ENCODE measurements at places on chromosomes 5 and 9. TPM values are rescaled to one million over a fixed set of nuclear protein-coding genes. Genes with fewer than 3 reads are reported as not detected.
A peak's percentile ranks its signal among the peaks of the same experiment; 100 is the strongest.

GRCh38 chr9:106829666-106830408 is 33.1 kb upstream of the ZNF462 start:
- DNase-seq = no peak

DNA sequence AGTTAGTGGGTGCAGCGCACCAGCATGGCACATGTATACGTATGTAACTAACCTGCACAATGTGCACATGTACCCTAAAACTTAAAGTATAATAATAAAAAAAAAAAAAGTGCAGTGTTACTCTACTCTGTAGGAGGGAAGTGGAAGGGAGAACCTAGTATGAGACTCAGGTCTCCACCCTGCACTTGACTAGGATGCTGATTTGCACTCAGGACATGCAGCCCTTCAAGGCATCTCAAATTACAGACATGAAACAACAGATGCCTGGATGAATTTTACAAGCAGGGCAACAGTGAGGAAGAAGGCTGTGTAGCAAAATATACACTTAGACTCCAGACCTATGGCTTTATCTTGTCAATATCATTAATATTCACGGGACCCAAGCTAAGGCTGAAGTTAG is 16.5 kb downstream of the TRIM32 start:
- DNase-seq = no peak

GRCh38 chr5:133353741-133354140 is 258.6 kb downstream of the FSTL4 start:
- DNase-seq = no peak

DNA sequence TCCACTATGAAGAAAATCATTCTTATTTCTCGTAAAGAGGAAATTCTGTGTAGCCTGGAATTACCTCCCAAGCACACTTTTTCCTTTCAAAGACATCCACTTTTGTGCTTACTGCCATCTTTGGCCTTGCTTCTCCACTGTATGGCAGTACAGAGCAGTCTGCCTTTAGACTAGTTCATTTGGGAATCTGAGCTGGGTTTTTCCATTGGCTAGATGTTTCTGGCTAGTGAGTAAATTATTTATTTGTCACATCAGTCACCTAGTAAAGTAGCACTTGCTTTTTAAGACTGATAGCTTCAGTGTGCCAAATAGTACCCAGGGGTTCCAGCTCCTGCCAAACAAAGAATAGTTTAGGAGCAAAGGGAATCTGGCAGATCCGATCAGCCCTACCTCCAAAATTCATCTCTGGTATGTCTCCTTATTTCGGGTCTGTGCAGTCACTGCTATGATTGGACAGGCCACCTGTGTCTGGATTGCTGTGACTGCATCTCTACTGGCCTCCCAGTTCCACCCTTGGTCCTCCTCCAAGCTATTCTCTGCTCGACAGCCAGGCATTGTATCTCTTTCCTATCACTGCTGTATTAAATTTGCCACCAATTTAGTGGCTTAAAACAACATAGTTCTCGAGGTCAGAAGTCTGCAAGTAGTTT is 97.6 kb downstream of the NUDT12 start:
- DNase-seq = no peak

GRCh38 chr9:133426011-133426410 is 3.8 kb downstream of the ADAMTS13 start:
- no peak for DNase-seq

DNA sequence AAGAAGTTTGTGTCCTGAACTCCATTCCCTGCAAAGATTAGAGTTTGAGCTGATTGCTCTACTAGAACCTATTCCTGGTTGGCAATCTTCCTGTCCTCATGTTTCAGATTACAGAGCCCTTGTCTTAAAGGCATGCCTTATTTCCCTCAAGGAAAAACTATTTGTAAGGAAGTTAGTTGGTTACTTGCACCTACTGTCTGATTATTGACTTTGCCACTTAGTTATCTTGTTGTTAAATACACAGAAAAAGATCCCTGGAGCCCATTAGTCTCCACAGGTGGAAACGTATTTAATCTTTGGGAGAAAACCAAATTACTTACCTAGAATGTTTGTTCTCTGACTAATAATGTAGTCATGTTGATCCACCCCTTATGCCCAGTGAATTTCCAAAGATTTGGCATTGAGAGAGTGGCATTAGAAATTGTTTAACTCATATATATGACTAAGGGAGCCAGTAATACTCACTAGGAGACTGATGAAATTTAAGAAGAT is 132.3 kb upstream of the ELL2 start:
- DNase-seq = no peak

DNA sequence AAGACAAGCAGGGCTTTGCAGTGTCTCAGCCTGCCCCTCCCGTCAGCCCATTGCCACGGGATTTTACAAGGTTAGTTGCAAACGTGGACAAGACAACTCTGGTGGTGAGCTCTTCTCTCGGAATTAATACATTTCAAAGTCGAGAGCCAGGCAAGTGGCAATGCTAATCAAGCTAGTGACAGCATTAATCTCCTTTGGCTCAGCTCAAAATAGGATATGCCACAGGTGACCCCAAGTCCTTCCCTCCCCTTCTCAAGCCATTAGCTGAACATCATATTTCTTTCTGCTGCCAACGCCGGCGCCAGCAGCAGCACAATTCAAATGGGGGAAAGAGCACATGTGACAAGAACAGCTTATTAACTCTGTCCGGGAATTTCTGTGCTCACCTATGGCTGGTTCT is 190.1 kb downstream of the ATPSCKMT start:
- no peak for DNase-seq

DNA sequence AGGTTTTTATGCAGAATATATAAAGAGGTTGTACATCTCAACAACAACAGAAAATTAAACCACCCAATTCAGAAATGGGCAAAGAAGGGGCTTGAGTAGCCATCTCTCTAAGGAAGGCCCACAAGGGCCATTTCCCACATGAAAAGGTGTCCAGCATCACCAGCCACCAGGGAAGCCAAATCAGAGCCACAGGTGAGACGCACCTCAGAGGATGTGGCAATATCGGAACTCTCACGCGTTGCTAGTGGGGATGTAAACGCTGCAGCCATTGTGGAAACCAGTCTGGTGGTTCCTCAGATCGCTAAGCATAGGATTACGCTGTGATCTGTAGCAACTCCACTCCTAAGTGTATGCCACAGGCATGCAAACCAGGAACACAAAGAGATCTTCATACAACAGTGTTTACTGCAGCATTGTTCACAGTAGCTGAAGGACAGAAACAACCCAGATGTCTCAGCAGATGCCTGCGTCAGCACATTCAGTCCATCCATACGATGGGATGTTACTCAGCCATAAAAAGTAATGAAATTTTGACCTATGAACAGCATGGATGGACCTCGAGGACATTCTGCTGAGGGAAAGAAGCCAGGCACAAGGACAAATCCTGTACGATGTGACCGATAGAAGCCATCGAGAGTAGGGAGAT is 84.3 kb upstream of the CACNA1B start:
- no peak for DNase-seq

DNA sequence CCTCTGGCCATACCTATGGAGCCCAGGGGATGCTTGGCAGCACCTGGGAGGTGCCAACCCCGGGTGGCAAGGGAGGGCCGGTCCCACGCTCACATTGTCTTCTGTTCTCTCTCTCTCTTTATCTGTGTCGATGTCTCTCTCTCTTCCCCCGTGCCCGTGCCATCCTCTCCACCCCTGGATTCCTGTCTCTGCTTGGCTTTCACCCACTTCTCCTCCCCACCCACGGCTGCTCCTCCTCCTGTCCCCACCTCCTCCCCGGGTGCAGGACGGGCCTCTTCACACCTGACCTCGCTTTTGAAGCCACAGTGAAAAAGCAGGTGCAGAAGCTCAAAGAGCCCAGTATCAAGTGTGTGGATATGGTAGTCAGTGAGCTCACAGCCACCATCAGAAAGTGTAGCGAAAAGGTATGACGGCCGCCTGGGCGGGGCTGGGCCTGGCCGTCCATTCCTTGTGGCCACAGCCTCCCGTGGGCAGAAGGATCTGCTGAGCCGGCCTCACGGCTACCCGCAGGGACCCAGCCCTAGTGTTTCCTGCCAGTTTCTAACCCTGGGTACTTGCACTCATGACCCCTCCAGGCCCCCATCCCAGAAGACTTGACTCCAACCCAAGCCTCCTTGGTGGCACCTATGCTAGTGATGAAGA is 22.7 kb downstream of the DNM1 start:
- DNase-seq = no peak

DNA sequence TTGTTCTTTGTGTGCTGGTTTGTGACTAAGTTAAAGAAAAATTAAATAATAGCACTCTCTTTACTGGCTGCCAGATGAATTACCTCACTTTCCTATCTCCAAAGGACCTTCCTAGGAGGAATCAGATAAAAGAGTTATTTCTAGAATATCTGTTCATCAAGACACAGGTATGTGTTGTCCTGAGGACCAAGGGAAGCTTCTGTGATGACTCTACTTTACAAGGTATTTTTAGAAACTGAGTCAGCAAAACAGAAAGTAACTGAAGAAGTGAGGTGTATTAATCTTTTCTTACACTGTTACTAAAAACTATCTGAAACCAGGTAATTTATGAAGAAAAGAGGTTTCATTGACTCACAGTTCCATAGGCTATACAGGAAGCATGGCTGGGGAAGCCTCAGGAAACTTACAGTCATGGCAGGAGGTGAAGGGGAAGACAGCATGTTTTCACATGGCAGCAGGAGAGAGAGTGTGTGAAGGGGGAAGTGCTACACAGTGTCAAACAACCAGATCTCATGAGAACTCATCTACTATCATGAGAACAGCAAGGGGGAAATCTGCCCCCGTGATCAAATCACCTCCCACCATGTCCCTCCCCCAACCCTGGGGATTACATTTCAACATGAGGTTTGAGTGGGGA is 189.2 kb upstream of the DMAC1 start:
- DNase-seq = no peak

GRCh38 chr9:110240198-110240597 is 16.1 kb downstream of the TXN start:
- DNase-seq = no peak

- DNase-seq = peak; percentile 32
These were observed 29.9 kb upstream of the C7 start for GRCh38 chr5:40879163-40879942.

DNA sequence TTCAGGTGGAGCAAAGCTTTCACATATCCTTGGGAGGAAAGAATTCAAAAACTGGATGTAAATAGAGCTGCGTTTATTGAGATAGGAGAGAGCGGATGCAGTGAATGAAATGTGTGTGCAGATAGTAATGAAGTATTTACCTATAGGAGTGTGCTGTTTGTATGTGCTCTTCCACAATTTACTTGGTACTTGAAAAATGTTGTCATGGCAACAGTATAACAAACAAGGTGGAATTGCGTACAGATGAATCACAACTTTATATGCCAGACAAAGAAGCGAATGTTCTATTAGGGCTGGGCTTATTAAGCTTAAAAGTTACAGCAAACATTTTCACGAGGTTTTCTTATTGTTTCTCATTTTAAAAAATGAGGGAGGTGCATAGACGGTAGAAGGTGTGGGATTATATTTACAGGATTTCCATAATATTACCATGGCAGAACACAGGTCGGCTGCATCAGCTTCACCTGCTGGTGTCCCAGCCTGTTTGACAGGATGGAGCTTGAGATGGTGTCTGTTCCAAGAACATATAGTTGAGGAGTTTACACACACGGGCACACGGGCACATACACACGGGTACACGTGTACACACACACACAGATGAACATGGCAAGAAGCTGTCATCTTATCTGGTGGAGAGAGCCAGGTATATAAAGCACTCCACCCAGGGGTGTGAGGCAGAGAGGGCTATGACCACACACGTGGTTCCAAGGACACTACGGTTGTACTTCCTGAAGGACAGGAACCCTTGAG is 155.7 kb downstream of the RMI1 start:
- DNase-seq = no peak

- DNase-seq = no peak
These were observed 76.8 kb downstream of the CFAP77 start for GRCh38 chr9:132486706-132487350.

GRCh38 chr9:94720846-94721549 is 5.5 kb upstream of the AOPEP start:
- DNase-seq = no peak

GRCh38 chr5:131005963-131006684 is 158.9 kb downstream of the HINT1 start:
- DNase-seq = no peak

GRCh38 chr5:9396285-9396770 is 149.5 kb downstream of the SEMA5A start:
- no peak for DNase-seq

DNA sequence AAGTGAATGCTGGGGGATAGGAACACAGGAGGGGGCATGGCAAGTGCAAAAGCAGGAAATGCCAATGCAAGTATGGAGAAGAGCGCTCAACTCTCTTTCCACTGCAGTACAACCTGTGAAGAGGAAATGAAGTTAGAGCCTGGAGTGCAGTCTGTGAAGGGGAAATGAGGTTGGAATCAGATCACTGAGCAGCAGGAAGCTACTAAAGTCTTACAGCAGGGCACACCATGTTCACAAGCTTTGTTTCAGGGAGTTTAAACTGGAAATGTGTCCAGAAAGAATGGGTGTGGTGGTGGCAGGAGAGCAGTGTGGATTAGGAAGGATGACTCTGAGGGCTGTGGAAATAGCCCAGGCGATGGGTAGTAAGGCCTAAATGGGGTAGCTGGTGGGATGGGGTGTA is 15.4 kb downstream of the ARHGEF37 start:
- peak; percentile 90 for DNase-seq

GRCh38 chr5:146565764-146566367 is 49.9 kb upstream of the GPR151 start:
- peak; percentile 53 for DNase-seq

- no peak for DNase-seq
These were observed 127.7 kb upstream of the PIK3R1 start for GRCh38 chr5:68087866-68088265.

DNA sequence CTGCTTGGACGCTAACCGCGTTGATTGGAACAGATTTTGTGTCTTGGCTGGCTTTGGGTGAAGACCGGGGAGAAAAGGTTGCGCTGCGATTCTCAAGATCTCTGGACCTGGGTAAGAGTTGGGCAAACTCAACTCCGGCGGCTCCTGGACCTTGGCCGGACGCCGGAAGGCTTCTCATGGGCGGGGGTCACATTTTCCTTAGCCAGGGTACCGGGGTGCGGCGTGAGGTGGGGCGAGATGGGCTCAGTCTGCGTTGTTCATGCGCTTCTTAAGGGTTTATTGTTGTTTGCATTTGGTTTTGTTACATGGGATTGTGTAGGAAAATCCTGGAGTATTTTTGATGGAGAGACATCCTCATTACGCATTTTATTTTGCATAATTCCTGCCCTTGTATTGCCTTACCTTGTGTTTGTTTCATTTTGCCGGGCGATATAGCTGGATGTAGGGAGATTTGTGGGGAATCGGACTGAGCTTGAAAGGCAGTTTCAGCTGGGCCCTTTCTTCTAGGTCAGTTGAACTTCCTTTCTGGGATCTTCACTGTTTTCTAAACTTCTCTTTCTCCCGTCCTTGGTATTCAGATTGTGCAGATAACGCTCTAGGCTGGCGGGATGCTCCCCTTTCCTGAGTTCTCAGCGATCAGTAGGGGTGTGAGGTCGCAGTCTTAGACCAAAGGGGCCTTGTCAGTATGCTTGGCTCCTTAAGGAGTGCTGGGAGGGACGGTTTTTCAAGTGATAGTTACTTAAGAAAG is 524 bp downstream of the MEGF10 start:
- no peak for DNase-seq

- no peak for DNase-seq
These were observed 888.8 kb upstream of the WWC1 start for GRCh38 chr5:167402671-167403070.

PCDHB14 gene
- 0.55 TPM for total RNA-seq

EFNA5 gene
- 0.98 TPM for total RNA-seq

TBC1D9B gene
- total RNA-seq = 58.0 TPM

ANKRD31 gene
- total RNA-seq = 2.8 TPM

GRPEL2 gene
- 22.9 TPM for total RNA-seq

ANGPTL2 gene
- 24.4 TPM for total RNA-seq

ABCA2 gene
- total RNA-seq = 8.5 TPM

CCDC183 gene
- total RNA-seq = not detected

IRX1 gene
- total RNA-seq = not detected

NR5A1 gene
- total RNA-seq = 0.54 TPM

GRK6 gene
- 58.6 TPM for total RNA-seq

TEX48 gene
- not detected for total RNA-seq

PCDHB6 gene
- total RNA-seq = not detected
